Hematopoietic multipotent progenitor cell treated with erythropoietin and hydrocortisone succinate and interleukin-3 and kit ligand, for 15 days (in vitro differentiated cells): ENCODE measurements at places on chromosomes 13 and 19.

GRCh38 chr19:18865106-18865972, 30.6 kb downstream of the CERS1 start:
- DNase-seq = no peak

DNA sequence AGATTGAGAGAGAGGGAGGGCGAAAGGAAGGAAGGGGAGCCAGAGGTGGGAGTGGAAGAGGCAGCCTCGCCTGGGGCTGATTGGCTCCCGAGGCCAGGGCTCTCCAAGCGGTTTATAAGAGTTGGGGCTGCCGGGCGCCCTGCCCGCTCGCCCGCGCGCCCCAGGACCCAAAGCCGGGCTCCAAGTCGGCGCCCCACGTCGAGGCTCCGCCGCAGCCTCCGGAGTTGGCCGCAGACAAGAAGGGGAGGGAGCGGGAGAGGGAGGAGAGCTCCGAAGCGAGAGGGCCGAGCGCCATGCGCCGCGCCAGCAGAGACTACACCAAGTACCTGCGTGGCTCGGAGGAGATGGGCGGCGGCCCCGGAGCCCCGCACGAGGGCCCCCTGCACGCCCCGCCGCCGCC, at the start of gene TNFSF11:
Gene TNFSF11, plus strand, starts transcription at position 142 of the 400 bp plus-strand sequence. Its CDS starts 152 bp downstream, at position 294.
- DNase-seq = no peak

DNA sequence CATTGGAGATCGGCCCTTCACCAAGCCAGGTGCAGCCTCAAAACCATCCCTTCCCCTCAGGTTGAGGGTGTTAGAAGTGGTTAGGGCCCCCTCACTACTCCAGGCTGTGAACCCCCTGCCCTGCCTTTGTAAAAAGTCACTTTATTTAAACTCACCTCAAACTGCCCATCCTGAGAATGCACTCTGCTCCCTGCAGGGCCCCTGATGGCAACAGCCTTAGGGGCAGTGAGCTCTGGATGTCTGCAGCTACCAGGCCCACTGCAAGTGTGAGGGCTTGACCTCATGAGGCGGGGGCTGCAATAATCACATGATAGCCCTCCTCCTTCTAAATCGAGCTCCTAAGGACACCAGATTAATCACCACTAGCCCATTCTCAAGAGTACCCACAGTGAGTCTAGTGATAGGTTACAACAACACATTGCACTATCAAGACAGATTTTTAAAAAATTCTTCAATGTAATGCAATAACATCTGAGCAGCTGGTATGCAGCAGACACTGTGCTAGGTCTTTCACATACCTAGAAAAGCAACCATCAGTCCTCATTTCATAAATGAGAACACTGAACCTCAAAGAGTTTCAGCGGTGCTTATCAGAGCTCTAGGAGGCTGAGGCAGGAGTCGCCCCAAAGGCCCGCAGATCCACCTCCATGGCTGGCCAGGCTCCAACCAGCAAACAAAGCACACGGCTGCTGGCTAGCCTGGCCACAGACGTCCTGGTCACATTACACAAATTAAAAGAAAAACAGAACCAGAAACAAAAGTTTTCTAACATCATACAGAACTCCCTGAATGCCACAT, 26.0 kb downstream of the SLC7A1 start:
- DNase-seq = peak; percentile 48

GRCh38 chr13:59441596-59442280, 722.0 kb downstream of the DIAPH3 start:
- DNase-seq = no peak

- no peak for DNase-seq
These were observed 6.9 kb downstream of the LENG8 start for GRCh38 chr19:54455786-54456422.

DNA sequence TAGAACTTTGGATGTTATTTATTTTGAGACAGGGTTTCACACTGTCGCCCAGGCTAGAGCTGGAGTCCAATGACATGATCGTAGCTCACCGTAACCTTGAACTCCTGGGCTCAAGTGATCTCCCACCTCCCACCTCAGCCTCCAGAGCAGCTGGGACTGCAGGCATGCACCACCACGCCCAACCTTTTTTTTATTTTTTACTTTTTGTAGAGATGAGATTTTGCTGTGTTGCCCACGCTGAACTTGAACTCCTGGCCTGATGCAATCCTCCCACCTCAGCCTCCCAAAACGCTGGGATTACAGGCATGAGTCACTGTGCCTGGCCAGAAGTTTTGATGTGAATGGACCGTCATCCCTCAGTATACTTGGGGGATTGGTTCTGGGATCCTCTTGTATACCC, 13.7 kb downstream of the ANKRD27 start:
- no peak for DNase-seq

DNA sequence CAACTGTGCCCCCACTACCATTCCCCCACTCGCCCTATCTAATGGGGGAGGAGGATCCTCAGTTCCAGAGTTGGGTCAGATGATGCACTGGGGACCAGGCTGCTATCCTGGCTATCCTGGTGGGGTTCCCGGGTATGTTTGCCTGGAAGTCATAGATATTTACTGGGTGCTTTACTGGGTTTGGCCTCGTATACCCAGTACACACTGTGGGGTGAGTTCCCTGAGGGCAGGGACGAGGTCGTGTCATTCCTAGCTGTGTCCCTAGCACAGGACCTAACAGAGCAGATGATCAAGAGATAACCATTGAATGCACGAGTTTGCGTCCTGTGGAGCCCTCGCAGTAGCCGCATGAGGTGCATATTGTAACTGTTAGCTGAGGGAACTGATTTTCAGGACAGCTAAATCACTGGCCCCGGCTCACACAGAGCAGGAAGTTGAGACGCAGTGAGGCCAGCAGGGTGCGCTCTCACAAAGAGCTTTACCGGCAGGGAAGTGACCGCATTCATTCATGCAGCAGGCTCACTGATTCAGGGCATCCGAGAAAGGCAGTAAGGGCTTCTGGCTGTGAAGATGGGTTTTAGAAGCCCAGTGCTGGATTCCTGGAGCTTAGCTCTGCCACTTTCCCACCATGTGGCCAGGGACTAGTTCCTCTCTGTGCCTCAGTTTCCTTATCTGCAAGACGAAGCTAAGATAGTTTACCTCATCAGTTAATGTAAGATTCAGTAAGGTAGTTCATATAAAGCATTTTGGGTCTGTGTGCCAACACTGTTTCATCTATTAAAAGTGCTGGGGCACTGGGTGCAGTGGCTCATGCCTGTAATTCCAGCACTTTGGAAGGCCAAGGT, 6.0 kb downstream of the RUVBL2 start:
- peak; percentile 58 for DNase-seq

- no peak for DNase-seq
These were observed 108.2 kb downstream of the EDNRB start for GRCh38 chr13:77810430-77810829.

- DNase-seq = peak; percentile 42
These were observed 552 bp downstream of the KPNA3 start for GRCh38 chr13:49791711-49792549.

- DNase-seq = no peak
These were observed 27.0 kb downstream of the ARID3A start for GRCh38 chr19:952680-953444.

- DNase-seq = no peak
These were observed 100.2 kb downstream of the KL start for GRCh38 chr13:33116321-33117010.

DNA sequence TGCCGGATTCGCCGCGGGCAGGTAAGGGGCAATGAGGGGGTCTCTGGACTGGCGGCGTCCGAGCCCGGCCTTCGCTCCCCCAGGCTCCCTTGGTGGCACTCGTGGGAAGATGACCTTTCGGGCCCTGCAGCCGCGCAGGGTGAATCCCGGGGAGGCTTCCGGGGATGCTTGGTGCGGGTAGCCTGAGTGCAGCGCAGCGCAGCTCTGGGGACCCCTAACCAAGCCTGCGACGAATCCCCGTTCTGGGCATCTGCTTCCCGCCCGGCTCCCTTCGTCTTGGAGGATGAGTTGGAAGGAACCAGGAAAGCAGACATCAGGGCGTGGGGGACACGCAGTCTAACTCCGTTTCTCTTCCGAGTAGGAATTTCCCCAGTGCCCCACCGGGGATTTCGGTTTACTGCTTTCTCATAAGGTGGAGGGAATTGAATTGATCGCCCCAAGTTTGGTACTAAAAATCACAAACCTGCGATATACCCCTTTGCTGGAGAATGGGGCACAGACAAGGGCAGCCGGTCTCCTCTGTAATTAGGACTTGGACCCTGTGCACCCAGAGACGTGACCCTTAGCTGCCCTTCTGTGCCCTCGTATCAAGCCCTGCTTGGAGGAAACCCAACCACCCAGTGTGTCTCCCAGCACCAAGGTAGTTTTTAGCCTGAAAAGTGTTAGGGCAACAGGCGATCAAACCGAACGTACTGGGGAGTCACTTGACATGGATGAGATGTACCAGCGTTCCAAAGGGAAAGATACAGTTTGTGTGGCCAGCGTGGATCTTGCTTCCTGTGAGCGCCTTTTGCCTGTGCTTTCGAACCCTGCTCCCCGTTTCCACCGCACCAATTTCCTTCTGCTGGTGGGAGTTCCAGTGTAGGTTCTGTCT, 1.0 kb downstream of the GPC5 start:
- DNase-seq = no peak

DNA sequence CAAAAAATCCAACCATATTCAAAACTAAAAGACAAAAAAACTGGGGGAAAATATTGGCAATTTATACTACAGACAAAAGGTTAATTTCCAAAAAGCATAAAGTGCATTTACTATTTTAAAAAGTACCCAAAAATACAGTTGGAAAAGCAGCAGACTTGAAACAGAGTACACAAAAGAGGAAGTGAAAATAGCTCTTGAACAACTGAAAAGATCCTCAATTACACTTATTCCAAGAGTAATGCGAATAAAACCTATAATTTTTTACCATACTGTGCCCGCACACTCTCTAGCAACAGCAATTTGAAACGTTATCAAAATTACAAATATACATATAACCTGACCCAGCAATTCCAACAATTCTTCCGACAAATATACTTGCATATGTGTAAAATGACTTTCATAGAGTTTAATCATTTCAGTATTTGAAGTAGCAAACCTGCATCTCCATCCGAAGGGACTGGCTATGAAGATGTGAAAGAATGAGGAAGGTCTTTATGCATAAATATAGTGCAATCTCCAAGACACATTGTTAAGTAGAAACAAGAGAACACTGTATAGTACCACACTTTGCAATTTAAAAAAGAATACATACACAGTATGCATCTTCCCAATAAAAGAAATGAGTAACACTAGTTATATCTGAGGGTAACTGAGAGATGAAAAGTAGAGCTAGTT, 25.4 kb downstream of the ALG5 start:
- DNase-seq = no peak

DNA sequence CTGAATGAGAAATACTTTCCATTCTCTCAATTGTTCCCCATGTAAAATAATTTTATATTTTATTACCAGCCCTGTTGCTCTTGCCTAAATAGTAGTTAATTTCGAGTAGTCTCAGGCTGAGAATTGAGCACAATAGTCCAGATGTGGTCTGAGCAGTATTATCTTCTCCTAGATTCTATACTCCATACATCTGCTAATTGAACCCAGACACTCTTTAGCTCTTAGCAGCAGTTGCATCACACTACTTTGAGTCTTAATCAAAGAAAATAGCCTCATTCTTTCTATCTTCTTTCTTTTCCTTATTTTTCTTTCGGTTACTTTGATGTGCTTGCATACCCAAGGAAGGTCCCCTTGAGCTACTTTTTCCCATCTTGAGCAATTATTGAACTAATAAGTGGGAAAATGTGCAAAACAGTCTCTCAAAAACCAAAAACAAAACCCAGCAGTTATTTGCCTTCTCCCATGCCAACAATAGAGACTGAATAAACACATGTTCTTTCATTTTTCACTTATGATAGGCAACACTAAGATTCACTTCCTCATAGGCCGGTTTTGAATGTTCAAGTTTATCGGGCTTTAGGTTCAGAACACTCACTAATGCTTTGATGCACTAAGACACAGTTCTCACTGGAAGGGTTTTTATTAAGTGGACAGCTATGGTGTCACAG, 204.5 kb downstream of the POU4F1 start:
- DNase-seq = no peak

GRCh38 chr13:67134417-67135129, 95.6 kb downstream of the PCDH9 start:
- no peak for DNase-seq

DNA sequence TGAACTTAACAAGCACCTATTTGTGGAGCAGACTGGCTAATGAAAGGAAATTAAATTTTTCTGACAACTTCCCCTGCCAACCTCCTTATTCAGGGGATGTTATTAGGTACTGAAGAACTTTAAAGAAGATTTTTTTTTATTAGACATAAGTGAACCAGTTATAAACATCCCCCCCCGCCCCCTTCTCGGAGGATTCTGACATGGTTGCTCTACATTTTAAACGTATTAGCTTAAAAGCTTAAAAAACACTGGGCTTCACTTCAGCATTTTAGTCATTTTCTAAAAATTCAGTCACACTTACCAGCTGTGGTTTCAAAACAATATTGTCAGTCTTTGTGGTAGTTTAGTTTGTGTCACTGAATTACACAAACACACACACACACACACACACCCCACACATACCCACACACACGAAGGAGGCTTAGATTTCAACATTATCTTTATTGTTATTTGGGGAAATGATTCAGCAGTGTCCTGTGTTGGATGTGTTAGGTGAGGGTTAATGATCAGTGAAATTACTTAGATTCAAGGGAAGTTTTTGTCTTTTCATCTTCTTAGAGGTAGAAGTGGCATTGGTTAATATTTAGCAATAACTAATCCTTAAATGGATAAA, 145.7 kb downstream of the PCCA start:
- DNase-seq = no peak

- DNase-seq = no peak
These were observed 40.8 kb downstream of the UNC13A start for GRCh38 chr19:17647071-17648020.

DNA sequence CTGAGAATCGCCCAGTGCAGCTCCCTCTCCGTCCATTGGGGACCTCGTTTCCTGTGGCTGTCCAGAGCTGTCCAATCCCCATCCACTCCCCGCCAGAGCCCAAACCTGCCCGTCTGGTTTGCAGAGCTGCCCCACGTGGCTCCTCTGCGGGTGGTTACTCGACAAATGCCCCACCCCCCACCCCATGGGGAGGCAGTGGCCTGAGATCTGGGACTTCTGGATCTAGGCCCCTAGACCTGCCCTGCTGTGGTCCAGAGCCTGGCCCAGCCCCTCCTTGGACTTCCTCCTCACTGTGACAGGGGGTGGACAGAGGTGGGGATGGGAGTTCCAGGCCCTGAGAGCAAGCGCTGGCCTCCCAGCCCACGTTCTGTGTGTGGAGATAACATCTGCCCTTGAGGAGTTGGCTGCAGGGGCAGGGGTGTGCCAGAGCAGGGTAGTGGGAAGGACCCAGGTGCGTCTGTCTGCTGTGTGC, 29.1 kb downstream of the PAK4 start:
- DNase-seq = no peak

GRCh38 chr13:43221611-43222010, 198.2 kb downstream of the DNAJC15 start:
- DNase-seq = no peak

DNA sequence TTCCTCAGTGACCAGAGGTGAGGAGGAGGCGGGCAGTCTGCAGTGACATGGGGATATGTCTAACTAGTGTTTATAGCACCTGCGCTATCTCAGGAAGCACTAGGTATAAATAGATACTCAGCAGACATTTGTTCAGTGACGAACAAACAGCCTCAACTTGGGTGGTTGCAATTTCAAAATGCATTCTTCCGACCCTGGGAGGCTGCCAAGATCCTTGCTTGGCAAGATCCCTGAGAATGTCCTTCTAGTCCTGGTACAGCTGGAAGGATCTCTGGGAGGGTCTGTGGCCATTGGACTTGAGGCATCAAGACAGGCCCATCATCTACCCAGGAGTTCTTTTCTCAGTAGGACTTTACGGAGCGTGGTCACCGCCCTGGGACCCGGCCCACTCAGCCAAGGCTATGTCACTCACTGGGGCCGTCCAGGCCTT, 299.5 kb downstream of the ZNF536 start:
- DNase-seq = no peak
